ENCODE measurements at places on chromosomes 7 and 10.

DNA sequence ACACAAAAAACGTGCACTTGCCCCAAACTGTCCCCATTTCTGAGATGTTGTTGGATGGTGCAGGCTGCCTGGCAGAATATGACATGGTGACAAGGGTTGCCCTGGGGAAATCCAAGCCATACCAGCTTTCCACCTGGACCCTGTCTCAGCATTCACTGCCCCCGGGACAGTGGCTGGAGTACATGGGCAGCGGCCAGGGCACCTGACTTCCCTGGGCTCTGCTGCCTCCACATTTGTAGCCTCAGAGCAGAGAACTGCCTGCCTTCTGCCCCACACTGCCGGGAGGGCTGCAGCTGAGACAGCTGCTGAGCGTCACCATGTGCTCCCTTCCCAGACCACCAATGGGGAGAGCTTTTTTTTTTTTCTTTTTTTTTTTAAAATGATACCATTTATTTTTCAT lies 222.9 kb upstream of the ZNF32 start:
- DNase-seq: no peak

DNA sequence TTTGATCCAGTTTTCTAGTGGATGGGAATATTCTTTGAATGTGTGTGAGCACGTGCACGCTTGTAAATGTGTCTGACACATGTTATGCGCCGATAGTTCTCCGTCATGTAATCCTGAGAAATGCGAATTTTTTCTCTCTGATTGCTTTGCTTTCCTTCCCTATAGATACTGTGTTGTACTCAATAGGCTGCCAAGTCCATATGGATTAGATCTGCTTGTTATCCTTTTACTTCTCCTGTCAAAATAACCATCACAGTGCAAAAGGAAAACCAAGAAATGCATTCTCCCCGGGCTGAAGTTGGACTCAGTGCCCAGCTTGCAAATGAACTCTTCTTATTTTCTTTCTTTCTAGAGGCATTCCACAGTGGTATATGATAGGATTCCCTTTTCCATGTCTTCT lies 131.9 kb downstream of the KIAA1217 start:
- no peak for DNase-seq

GRCh38 chr7:130990178-130990832 lies 256.3 kb upstream of the KLF14 start:
- DNase-seq: no peak

DNA sequence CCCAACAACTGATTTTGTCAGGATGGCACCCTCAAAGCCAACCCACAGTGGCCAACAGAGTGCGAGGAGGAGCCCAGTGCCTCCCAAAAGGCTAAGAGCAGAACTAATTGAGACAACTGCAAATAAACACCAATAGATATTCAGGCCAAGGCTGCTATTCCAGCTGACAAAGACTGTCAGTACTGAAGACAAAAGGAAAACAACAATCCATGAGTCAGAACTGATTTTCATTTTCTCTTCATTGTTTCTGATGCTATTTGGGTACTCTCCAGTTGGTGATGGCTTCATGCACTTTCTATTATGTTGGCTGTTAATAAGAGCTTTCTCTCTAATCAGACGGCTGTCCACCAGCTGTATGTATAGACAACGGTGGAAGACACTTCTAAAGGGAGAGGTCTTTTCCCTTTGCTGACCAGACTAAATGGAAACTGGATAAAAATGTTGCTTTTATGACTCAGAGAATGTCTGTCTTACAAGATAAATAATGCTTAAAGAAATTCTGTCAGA lies 515.9 kb downstream of the PARD3 start:
- DNase-seq: no peak

GRCh38 chr7:129009437-129009836 lies 45.5 kb downstream of the TNPO3 start:
- no peak for DNase-seq

- DNase-seq: no peak
Measured at GRCh38 chr7:3691478-3692158, 390.6 kb downstream of the SDK1 start.

- DNase-seq: no peak
Measured at GRCh38 chr7:88523645-88524044, 217.0 kb upstream of the STEAP4 start.

- DNase-seq: no peak
Measured at GRCh38 chr10:25974897-25975459, 40.9 kb downstream of the MYO3A start.

- no peak for DNase-seq
Measured at GRCh38 chr10:60797200-60797599, 18.9 kb downstream of the CDK1 start.
